Fibroblast of the aortic adventitia (primary cell): ENCODE measurements at places on chromosomes 2 and 18. TPM values are rescaled to one million over a fixed set of nuclear protein-coding genes. Genes with fewer than 3 reads are reported as not detected.

The FOXI3 gene
- total RNA-seq = not detected in 2 replicates

The DOK6 gene
- total RNA-seq = 2.1 and 3.2 TPM in 2 replicates

The ALPG gene
- total RNA-seq = not detected in 2 replicates

The DNAJC5G gene
- total RNA-seq = not detected in 2 replicates

The CSRNP3 gene
- total RNA-seq = 2.3 and 3.4 TPM in 2 replicates

The HOXD12 gene
- total RNA-seq = not detected in 2 replicates

The FAP gene
- total RNA-seq = 150 and 228 TPM in 2 replicates

The UPP2 gene
- not detected in 2 replicates for total RNA-seq

The MATN3 gene
- 0.82 and 1.1 TPM in 2 replicates for total RNA-seq

The TANC1 gene
- 11.9 and 22.7 TPM in 2 replicates for total RNA-seq

The PSTPIP2 gene
- 2.0 and 6.4 TPM in 2 replicates for total RNA-seq

The LPIN2 gene
- total RNA-seq = 18.2 and 43.7 TPM in 2 replicates

The ANO7 gene
- total RNA-seq = 1.1 and 1.7 TPM in 2 replicates

The TNS1 gene
- 54.5 and 116 TPM in 2 replicates for total RNA-seq

The NPHP1 gene
- total RNA-seq = 11.8 and 11.9 TPM in 2 replicates

The PDE11A gene
- total RNA-seq = not detected in 2 replicates

The COX7A2L gene
- 181 and 197 TPM in 2 replicates for total RNA-seq

The ZNG1B gene
- total RNA-seq = 32.5 and 41.0 TPM in 2 replicates

The FANCL gene
- total RNA-seq = 9.2 and 29.6 TPM in 2 replicates

The DCC gene
- total RNA-seq = under 0.01 and 0.09 TPM in 2 replicates

The TNP1 gene
- not detected in 2 replicates for total RNA-seq

The ERLEC1 gene
- total RNA-seq = 64.5 and 72.1 TPM in 2 replicates

The SRD5A2 gene
- total RNA-seq = 0.09 TPM in 1 of 2 replicates, not detected in the other

The MBP gene
- 25.8 and 54.1 TPM in 2 replicates for total RNA-seq

The CAPN14 gene
- total RNA-seq = 0.09 and 0.16 TPM in 2 replicates

The PRKAG3 gene
- 0.18 and 0.41 TPM in 2 replicates for total RNA-seq

The DUSP2 gene
- total RNA-seq = 0.36 and 1.4 TPM in 2 replicates

The TMEM87B gene
- 24.9 and 40.2 TPM in 2 replicates for total RNA-seq

The CELF4 gene
- total RNA-seq = not detected in 2 replicates

The DOCK10 gene
- 66.2 and 71.3 TPM in 2 replicates for total RNA-seq

The ASB18 gene
- total RNA-seq = not detected in 2 replicates

The SERTAD2 gene
- 19.1 and 34.4 TPM in 2 replicates for total RNA-seq

The DTNA gene
- 22.0 and 34.3 TPM in 2 replicates for total RNA-seq

The DCDC2C gene
- total RNA-seq = not detected in 2 replicates

The CPO gene
- 0.18 TPM in 1 of 2 replicates, not detected in the other for total RNA-seq

The PAX3 gene
- not detected in 2 replicates for total RNA-seq

The ONECUT2 gene
- total RNA-seq = under 0.01 TPM in 2 replicates

The MSTN gene
- total RNA-seq = 0.08 and 0.18 TPM in 2 replicates

The STARD6 gene
- not detected in 2 replicates for total RNA-seq

The SYT4 gene
- under 0.01 TPM in 1 of 2 replicates, not detected in the other for total RNA-seq

The ANKZF1 gene
- total RNA-seq = 23.7 and 64.5 TPM in 2 replicates
